ENCODE measurements at places on chromosomes 16 and 17.

GRCh38 chr16:35452471-35452870 lies 1993.1 kb downstream of the TP53TG3F start:
- DNase-seq, result no peak

DNA sequence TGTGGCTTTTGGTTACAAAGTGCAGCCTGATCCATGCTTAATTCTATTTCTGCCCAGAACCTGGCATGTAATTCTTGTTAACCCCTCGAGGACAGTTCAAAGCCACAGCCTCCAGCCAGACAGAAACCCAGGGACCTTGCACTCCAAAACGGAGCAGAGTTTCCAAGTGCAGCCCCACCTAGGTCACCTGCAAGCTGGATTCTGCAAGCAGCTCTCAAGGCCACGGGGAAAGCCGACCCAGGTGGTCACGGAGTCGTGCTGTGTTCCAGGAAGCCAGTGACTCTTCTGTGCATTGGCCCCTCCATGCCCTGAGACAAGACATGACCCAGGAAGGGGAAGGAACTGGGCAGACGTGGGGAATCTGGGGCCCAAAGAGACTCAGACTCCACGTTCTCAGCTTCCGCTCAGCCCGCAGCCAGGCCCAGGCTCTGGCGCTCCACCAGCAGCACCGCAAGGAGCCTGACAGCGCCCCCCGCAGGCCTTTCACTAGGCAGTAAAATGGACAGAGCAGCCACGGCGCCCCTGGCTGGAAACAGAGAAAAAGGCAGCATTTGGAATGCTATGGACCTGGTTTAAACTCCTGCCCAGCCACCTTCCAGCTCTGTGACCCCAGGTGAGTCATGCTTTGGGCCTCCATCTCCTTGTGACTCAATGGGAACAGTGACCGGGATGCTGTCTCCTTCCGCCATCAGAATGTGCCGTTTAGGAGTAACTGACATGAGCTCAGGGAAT lies 27.3 kb upstream of the GSG1L start:
- no peak for DNase-seq

- DNase-seq, result peak; percentile 63
These were observed 510.7 kb downstream of the MAF start for GRCh38 chr16:79089735-79090284.

DNA sequence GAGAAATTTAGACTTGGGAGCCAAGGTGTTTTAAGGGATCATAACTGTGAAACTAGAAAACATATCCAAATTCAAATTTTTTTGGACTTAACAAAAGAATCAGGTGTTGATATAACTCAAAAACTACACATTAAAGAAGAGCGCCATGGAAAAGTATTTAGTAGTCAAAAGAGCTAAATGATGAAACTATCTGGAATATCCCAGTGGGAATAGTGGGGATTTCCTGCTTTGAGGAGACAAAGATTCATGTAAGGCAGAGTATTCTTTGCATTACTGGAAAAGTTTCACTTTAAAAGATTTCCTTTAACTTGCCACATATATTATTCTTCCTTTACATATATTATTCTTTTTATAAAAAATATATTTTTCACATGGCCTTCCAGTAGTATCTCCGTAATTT lies 40.3 kb upstream of the VPS4A start:
- no peak for DNase-seq

DNA sequence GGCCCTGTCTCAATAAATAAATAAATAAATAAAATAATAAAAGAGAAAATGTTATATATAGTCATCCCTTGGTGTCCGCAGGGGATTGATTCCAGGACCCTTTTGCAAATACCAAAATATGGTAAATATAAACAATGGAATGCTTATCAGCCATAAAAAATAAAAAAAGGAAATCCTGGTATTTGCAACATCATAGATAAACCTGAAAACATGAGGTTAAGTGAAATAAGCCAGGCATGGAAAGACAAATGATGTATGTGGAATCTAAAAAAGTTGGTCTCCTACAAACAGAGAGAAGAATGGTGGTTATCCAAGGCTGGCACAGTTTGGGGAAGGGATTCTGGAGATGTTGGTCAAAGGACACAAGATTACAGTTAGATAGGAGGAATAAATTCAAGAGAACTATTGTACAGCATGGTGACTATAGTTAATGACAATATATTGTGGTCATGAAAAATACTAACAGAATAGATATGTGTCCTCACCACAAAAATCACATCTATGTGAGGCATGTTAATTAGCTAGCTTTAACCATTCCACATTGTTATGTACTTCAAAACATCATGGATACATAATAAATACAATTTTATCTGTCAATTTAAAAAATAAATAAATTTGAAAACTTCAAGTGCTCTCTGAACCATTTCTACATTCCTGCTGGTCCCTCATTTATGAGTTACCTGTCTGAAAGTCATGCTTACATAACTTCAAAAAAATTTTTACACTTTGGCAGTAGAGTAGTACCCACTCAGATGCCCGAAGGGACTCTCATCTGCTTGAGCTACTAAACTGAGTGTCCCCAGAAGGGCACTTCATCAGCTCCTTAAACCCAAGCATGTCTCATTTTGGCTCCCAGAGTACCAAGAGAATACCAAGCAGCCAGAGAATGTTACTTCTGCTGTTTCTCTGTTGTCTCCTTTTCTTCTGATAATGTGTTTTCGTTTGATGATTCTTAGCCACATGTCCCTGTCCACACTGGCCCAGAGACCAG lies 26.6 kb downstream of the N4BP1 start:
- DNase-seq, result no peak

DNA sequence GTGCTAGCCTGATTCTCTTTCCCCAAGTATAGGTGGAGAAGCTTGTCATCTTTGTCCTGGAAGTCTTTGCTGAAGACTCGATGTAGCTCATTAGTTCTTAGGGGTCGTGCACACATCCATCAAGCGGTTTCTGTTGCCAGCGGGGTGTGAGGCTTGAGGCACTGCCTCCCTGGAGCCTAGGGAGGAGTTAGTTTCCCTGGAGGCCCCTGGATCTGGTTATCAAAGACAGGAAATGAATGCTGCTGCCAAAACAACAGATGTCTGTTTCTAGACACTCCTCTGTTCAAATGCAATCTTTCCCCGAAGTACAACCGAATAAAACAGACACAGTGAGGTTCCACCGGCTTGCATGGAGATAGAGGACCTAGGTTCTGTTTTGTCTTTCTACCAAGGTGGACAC lies 17.5 kb downstream of the HS3ST4 start:
- DNase-seq, result no peak

DNA sequence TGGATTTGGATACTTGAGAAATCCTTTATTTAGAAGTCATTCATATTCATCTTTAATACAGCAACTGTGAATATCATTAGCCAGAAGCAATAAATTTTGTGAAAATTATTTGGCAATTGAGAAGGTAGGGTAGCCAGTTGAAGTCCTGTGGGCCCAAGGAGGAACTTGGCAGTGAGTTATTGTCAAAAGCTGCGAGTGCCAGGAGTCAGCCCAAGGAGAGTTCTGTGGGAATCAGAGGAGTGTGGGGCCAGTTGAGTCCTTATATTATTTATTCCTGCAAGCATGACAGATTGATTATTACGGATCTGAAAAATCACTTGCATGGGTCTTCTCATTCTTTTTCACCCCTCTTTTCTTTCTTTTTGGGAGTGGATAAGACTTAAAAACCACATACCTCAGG lies 38.3 kb downstream of the PRKCA start:
- no peak for DNase-seq

DNA sequence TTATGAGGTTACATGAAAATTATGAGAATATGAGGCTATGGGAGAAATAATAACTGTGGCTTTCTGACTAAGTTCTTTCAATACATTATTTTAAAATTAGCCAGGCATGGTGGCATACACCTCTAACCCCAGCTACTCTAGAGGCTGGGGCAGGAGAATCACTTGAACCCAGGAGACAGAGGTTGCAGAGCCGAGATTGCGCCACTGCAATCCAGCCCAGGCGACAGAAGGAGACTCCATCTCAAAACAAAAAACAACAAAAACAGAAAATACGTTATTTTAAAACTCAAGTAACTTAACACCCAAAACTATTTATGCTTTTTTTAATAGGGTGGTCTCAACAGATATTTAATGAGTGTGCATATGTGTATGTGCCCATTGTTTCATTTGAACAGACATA lies 2.4 kb upstream of the RFFL start:
- no peak for DNase-seq

GRCh38 chr16:84561291-84561690 lies 56.6 kb downstream of the COTL1 start:
- DNase-seq, result no peak

DNA sequence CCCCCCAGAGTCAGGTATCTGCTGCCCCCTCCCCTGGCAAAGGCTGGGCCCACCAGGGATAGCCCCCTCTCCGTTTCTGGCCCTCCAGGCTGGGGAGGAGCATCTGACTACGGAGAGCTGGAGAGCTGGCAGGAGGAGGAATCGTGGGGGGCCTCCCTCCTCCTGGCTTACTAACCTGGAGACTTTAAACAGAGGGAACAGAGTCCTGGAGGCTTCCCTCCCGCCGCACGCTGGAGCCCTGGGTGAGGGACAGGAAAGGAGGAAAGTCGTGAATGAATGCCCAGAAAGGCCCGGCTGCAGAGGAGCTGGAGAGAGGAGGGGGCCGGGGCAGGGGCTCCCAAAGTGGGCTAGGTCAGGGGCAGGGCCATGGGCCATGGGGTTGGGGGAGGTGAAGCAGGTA lies 9.9 kb downstream of the SRCIN1 start:
- no peak for DNase-seq

DNA sequence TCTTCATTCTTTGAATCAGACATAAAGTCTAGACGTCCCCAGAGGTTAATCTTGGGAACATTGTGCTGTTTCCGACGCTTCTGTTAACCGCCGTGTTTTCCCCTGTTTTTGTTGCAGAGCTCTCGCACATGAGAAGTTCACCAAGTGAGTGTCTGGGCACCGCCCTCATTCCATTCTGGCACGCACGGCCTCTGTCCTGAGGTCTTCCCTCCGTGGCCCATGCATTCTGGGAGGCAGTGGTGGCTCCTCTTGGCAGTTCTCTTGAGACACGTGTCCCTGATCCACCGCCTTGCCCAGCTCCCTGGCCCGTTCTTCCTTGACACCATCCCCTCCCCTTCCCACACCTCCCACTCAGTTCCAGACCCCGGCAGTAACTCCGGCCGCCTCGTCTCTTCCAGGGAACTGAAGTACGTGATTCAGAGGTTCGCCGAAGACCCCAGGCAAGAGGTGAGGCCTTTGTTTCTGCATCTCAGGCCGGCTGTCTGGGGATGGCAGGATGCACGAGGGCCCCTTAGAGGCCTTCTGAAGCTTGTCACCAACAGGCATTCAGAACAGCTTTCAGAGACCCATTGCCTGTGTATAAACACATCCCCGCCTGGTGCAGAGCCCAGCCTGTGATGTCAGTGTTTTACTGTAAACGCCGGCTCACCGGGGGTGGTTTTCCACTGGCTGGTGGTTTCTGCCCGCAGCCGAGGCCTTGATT lies 85.9 kb upstream of the PLCG2 start:
- DNase-seq, result no peak

DNA sequence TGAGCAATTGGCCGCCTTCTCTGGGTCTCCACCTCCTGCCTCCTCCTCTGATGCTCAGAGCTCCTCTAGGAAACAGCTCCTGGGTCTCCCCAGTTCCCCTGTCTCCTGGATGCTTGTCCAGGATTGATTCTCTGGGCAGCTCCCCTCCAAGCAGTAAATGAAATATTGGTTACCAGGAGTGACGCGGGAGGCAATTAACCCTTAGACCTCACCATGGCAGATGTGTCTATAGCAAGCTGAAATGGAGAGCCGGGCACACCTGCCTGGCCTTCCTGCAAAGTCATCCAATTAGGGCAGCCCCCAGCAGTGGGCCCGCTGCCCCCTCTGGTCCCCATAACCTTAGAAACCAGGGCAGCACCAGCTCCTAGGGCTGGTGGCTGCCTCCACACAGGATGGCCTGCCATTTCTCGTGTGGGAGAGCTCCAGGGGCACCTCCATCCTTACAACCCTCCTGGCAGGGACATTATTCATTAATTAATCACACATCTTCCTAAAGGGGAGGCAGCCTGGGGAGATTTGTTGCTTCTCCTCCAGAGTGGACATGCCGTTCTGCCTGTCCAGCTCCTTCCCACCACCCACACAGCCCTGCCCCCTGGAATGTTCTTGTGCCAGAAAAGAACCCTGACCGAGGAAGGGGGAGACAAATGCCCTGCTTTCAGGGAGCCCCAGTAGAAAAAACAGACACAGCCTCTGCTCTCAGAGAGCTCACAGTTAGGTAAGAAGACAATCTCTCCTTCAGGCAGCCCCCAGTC lies 8.3 kb upstream of the KIF18B start:
- no peak for DNase-seq
